ENCODE measurements at places on chromosomes 5 and 9.

DNA sequence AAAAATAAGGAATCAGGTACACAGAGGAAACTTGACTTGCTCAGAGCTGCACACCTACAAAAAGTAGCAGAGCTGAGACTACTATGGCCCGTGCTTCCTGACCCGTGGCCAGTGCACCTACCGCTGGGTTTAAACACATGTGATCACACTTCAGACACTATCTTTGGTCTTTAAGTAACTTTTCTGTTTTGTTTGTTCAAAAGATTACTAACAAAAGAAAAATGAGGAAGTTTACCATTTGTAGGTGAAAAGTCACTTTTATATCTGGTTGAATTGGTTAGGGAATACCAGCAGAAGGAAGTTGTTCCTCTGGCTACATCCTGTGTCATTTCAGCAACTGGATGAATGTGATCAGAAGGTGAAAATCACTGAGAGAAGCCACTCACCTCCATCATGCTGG is 6.5 kb upstream of the SYK start:
- DNase-seq, result no peak

- no peak for DNase-seq
Measured at GRCh38 chr5:149181732-149182131, 40.4 kb downstream of the ABLIM3 start.

- no peak for DNase-seq
Measured at GRCh38 chr9:2781336-2781735, 62.6 kb downstream of the PUM3 start.

DNA sequence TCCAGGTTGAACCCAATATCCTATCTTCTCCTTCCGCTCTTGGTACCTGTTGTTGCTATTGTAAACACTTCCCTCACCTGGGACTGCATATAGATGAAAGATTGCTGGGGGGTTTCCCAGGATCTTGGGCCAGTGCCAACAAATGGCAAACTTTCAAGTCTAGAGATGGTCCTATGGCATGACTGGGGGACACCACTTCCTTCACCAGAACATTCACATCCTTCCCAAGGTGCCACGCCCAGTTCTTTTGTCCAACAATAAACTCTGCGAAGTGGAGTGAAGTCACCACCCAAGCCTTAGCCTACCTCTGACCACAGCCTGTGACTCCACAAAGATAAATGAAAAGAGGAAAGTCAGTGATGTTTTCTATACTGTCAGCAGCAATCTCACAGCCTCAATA is 34.4 kb downstream of the DOCK8 start:
- DNase-seq, result no peak

- DNase-seq, result peak; percentile 26
Measured at GRCh38 chr5:43839218-43839617, 236.2 kb downstream of the NNT start.

Measured in kidney epithelial cell (primary cell).